CD4-positive, alpha-beta T cell treated with Interleukin-17A for 1 hour (primary cell): ENCODE measurements at places on chromosomes 7 and 10.

GRCh38 chr10:122915700-122916099 lies 5.3 kb downstream of the FAM24A start:
- DNase-seq, result no peak

- DNase-seq, result no peak
Observed at GRCh38 chr10:43963793-43964425, 315.2 kb upstream of the ZNF32 start.

DNA sequence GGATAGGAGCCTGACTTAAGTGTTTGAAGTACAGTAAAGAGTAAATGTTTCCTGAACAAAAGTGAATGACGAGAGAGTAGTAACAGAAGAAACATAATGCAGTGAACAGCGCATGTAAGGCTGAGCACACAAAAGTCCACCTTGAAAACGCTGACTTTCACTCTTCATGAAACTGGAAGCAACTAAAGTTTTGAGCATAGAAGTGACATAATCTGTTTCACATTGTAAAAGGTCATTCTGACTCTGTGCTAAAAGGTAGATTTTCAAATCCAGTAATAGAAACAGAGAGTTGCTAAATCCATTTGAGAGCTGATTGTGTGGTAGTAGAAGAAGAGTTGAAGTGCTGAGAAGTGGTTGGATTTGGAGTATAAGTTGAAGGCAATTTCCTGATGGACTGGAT lies 1037.0 kb downstream of the CNTNAP2 start:
- no peak for DNase-seq

- DNase-seq, result no peak
Observed at GRCh38 chr10:26528715-26529393, 90.7 kb downstream of the APBB1IP start.

DNA sequence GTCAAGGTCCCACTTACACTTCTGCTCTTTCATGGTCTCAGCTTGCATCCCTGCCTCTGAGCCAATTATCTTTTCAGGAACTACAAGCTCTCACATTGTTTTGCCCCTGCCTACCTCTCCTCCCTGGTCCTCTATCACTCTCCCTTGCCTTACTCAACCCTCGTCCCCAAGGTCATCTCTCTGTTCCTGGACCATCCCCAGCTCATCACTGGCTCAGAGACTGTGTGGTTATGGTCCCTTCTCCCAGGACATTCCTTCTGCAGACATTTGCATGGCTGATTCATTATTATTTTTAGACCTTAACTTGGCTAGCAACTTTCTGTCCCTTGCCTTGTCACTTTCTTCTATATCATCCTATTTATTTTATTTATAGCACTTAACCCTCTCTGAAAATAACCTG lies 17.8 kb upstream of the GPAM start:
- DNase-seq, result no peak

DNA sequence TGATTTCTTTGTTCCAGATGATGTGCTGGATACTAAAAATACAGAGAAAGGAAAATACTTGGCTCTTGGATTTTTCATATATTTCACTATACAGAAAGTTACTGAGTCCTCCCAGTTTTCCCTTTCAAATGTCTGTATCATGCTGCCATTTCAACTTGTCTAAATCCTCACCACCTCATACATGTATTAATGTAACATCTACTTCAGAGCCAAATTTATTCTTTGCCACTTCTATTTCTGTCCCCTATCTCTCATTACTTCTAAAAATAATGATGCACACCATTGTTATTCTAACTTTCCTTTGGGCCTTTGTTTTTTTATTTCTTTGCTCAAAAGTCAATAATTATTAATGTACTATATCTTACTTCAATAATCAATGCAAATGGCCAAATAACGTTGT lies 312.2 kb downstream of the MAGI2 start:
- DNase-seq, result no peak

GRCh38 chr7:100008525-100008924 lies 6.9 kb upstream of the ZKSCAN1 start:
- no peak for DNase-seq

DNA sequence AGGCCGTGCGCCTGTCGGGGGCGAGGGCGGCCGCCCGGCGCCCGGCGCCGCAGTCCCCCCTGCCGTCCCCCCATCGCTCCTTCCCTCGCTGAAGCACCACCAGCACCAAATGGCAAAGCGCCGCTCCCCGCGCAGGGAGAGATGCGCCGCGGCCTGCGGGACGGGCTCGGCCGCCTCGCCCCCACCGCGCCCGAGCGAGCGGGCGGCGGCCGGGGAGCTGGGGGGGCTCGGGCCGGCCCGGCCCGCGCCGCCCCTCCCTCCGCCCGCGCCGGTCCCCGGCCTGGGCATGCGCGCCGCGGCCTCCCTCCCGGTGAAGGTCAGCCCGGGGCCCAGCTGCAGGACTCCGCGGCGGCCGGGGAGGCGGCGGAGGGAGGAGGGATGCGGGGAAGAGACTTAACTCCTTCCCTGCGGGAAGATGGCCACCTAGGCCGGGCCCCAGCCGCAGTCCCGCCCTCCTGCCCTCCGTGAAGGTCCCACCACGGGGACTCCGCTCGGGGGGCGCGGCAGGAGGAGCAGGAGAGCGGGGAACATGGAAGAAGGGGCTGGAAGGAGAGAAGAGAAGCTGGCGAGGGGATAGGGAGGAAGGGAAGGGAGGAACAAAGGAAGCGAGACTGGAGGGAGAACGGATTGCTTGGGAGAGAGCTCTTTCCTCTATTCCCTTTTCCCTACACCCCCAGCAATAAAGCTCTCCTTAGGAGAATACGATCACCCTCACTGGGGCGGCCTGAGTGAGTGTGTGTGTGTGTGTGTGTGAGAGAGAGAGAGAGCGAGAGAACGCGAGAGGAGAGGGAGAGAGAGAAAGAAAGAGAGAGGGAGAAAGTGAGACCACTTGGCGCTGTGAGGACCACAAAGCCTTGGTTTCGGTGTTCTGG lies 3.4 kb upstream of the SMARCD3 start:
- DNase-seq, result peak; percentile 32
